ENCODE measurements at places on chromosomes 4 and X. TPM values are rescaled to one million over a fixed set of nuclear protein-coding genes. Genes with fewer than 3 reads are reported as not detected.

Gene TMEM185A
- 45.7 TPM for total RNA-seq

Gene DKK2
- 23.4 TPM for total RNA-seq

Gene FUNDC1
- 29.0 TPM for total RNA-seq

Gene BMPR1B
- 3.3 TPM for total RNA-seq

Gene CD99
- total RNA-seq, result 329 TPM

Gene ADH7
- not detected for total RNA-seq

- peak; percentile 68 for DNase-seq
Observed at GRCh38 chr4:46648088-46648744, 258.3 kb upstream of the GABRA2 start.

DNA sequence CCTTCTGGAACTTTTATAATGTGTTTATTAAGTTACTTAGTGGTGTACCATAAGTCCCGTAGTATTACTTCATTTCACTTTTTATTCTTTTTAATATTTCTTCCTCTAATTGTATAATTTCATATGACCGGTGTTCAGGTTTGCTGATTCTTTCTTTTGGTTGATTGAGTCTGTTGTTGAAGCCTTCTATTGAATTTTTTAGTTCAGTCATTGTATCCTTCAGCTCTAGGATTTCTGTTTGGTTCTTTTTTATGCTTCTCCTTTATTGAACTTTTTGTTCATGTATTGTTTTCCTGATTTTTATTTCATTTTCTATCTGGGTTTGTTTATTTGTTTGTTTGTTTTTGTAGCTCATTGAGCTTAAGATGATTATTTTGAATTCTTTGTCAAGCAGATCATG lies 8.8 kb downstream of the CEP44 start:
- no peak for DNase-seq

DNA sequence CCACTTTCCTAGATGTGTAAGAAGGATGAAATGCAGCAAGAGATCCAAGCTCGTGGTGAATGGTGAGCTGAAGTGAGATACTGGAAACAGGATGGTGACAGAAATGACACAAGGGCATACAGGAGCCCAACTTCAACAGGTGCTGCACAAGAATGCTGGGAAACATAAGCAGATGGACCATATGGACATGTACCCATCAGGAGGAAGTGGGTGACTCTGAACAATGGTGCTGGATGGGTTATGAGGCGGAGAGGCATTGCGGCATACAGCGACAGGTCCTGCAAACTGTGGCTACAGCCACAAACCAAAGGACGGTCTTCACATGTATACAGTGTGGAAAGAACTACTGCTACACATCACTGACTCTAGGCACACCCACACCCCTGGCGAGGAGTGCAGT lies 265.7 kb downstream of the CAMK2D start:
- no peak for DNase-seq

DNA sequence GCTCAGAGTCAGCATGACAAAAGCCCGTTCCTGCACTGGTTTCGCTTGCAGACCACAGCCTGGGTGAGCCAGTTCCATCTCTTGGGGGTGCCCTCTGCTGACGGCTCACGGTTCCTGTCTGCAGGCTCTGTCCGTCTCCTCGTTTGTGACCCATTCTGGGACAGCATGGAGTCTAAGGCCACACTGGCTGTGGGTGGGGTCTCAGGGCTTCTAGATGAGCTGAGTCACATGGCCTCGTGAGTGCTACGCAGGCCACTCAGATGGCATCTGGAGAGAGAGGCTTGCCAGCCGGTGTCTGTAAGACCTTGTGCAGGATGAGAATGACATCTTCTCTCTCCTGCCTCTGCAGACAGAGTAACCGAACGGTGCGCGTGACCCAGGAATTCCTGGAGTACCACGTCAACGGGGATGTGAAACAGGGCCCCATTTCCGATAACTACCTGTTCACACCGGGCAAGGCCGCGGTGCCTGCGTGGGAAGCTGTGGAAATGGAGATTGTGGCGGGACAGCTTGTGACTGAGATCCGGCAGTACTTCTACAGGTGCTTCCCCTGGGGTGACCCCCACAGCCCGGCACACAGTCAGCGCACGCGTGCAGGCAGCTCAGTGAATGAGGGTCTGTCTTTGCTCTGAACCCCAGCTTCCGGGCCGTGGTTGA lies 31.6 kb upstream of the MRFAP1 start:
- DNase-seq, result no peak

- DNase-seq, result no peak
Observed at GRCh38 chr4:56345458-56345857, 41.8 kb downstream of the AASDH start.

GRCh38 chrX:108456971-108457477 lies 17.4 kb downstream of the COL4A5 start:
- no peak for DNase-seq
